ENCODE measurements at places on chromosomes 13 and 19.

DNA sequence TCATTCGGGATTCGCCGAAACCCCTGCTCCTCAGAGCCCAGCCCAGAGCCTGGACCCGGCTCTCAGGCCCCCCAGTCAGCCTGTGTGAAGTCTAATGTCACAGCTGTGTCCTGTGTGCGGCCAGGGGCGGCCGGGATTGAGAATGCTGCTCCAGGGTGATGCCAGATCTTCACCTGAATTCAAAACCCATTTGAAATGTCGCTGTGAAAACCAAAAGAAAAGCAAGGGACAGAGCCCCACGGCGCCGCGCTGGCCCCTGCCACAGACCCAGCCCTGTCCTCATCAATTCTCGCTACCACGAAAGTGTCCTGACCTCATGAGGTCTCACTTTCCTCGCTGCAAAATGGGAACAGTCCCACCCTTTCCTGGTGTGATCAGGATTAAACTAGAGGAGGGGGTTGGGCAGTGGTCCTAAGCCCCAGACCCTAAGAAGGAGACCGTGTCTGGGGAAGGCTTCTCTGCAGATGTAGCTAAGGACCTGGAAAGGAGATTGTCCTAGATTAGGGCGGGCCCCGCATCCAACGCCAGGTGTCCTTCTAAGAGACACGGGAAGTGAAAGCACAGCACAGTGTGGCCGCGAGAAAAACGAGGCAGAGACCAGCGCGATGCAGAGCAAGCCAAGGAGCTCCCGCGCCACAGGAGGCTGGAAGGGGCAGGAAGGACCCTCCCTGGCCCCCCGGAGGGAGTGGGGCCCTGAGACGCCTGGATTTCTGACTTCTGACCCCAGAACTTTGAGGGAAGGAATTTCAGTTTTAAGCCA, 34.0 kb upstream of the SPACA7 start:
- DNase-seq, result no peak

GRCh38 chr13:75308222-75308621, 173.7 kb downstream of the TBC1D4 start:
- no peak for DNase-seq

GRCh38 chr19:7740682-7741054, 6.7 kb downstream of the CD209 start:
- no peak for DNase-seq

DNA sequence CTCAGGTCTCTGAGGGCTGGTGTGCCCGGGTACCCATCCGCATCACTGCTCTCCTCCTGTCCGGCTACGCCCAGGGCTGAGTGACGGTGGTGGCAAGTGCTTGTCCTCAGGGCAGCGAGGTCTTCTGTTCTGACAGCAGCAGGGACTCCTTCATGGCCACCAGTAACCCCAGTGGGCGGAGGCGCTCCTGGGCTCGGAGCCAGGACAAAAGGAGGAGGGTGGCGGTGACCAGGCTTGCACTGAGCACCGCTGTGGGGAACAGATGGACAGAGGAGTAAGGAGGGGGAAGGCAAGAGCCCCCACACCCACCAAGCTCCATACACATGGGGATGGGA, 5.8 kb downstream of the CD320 start:
- no peak for DNase-seq

DNA sequence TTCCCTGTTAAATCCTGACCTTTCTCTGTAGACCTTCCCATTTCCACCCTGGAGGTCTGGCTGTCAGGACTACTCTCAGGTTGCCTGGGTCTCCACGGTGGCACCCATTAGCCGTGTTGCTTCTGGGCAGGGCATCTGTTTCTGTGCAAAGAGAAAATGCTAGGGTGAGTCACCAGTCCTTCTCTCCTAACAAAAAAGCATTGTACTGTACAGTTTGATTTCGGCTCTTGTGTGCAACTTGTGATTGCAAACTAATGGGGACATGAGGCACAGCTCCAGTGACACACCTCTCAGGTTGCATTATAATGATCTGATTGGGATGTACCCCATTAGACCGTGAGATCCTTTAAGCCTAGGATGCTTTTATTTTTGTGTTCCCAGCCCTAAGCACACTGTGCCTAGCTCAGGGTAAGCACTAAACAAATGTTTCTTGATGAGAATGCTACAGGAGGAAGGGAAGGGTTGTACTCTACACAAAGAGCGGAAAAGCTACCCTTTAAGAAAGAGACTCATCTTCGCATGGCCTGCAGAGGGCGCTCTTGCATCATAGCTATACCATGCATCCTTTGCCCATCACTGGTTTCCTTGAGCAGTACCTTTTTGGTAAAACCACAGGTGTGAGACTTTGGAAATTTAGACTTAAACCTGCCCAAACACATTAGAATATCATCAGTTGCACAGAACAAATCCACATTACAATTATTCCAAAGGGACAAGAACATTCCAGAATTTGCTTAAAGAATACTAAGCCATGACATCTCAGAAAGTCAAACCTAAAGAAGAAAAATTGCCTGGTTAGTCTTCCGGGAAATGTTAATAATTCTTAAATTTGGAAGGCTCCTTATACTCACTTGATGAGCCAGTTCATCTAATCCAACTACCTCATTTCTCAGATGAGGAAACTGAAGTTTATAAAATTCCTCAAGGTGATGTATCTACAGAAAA, 20.3 kb upstream of the TRIM13 start:
- peak; percentile 65 for DNase-seq

GRCh38 chr13:75636436-75637180, 478 bp downstream of the LMO7 start:
- DNase-seq, result peak; percentile 61

DNA sequence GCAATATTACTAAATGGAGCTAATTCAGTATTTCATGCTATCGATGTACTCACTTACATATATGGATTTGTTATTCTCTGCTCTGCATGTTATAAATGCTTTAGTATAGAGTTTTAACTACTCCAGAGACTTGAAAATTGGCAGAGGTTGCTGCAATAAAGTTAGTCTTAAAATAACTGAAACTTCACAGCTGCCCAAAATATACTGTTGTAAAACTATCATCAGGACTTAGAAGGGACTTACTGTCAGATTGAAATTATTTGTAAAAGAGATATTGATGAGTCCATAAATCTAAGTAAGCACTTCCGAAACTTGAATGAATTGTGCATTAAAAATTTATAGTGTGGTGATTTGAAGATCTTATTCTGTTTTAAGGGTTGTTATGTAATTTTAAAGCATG, 1178.2 kb upstream of the PCDH20 start:
- DNase-seq, result no peak

GRCh38 chr19:10219678-10220077, 11.5 kb downstream of the S1PR2 start:
- DNase-seq, result peak; percentile 80

DNA sequence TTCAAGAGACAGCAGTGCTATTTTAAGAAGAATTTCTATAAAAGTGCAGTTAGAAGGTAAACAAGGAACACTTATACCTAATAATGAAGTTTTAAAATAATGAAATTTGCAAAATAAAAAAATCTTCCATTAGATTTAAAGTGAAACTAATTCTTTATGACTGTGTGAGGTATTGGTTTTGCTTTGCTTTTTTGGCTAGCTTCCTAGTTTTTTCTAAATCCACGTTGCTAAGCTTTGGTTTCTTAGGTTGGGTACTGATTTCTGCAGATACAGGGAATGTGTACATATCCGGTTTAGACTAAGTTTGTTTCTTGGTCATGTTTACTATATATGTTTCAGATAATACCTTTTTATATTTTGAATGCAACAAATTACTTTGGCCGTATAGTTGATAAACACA, 59.8 kb downstream of the SLC7A9 start:
- no peak for DNase-seq

DNA sequence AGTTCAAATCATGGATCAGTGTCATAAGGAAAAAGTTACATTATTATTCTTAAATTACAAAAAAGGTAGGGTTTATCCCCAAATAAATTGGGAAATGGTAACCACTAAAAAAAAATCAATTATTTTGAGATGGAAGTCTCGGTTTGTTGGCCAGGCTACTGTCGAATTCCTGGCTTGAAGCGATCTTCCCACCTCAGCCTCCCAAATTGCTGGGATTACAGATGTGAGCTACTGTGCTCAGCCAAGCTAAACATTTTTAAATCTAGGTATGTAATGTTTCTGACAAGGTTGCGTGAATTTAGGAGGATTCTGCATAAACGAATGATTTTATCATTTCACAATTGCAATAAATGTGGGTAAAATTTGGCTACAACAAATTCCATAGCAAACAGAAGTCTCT, 2.0 kb downstream of the NAA16 start:
- DNase-seq, result no peak

GRCh38 chr13:77429320-77430142, 102.6 kb upstream of the MYCBP2 start:
- DNase-seq, result no peak

DNA sequence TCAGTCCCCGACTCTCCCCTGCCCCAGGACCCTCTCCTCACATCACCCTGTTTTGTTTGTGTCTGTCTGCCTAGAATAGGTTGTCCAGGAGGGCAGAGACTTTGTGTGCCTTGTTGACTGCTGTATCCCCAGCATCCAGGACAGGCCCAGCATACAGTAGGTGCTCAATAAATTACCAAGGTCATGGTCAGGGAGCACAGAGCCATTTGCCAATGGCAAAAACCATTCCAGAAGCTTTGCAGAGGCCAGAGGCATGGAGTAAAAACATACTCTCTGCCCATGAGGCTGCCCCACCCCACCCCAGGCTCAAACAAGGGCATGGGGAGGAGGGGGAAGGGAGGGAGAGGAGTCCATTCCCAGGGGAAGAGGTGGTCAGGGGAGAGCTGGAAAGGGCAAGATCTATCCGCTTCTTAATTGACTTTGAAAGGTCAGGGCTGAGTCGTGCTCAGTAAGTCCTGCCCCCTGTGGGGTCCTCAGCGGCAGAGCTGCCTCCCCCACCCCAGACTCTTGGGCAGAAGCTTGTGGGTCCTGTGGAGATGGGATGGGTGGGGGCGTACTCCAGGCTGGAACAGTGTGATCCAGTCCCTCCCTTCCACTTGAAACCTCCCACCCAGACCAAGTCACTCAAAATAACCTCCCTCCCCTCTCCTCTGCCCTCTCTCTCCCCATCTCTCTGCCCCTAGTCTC, 4.4 kb downstream of the GPR4 start:
- no peak for DNase-seq

- no peak for DNase-seq
These were observed 63.7 kb downstream of the SPATA13 start for GRCh38 chr13:24224232-24224680.

- DNase-seq, result no peak
These were observed 684.7 kb upstream of the SLITRK5 start for GRCh38 chr13:86986448-86986847.

GRCh38 chr13:112890316-112891145, 78.5 kb upstream of the MCF2L start:
- DNase-seq, result no peak

DNA sequence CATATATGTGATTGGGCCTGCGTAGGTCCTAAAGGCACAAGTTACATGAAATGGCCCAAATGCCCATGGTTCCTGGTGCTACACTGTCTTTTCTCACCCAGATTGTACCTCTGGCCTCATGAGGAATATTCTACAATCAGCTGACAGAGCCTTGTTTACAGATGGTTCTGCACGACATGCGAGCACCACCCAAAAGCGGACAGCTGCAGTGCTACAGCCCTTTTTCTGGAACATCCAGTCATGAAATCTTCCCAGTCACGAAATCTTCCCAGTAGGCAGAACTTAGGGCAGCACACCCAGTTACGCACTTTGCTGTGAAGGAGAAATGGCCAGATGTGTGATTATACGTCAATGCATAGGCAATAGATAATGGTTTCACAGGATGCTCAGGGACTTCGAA, 7.7 kb upstream of the ELF1 start:
- no peak for DNase-seq

GRCh38 chr13:97521726-97522125, 87.8 kb downstream of the RAP2A start:
- DNase-seq, result no peak

GRCh38 chr13:41611385-41611784, 154.0 kb downstream of the RGCC start:
- no peak for DNase-seq

DNA sequence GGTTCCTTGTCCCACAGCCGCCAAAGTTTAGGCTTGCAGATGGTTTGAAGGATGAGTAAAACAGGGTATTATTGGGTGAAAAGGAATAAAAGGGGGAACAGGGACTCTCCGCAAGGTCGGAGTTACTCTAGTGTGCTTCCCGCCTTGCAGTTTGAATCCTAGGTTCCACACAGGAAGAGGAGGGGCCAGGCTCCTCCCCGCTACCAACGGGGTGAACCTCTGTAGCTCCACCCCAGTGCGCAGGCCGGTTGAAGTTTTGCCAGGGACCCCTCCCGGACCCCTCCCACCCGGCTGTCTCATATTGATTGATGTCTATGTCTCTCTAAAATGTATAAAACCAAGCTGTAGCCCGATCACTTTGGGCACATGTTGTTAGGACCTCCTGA, 11.6 kb upstream of the GTF2F2 start:
- peak; percentile 28 for DNase-seq

- DNase-seq, result no peak
These were observed 42.3 kb downstream of the ZNF611 start for GRCh38 chr19:52692431-52693008.

DNA sequence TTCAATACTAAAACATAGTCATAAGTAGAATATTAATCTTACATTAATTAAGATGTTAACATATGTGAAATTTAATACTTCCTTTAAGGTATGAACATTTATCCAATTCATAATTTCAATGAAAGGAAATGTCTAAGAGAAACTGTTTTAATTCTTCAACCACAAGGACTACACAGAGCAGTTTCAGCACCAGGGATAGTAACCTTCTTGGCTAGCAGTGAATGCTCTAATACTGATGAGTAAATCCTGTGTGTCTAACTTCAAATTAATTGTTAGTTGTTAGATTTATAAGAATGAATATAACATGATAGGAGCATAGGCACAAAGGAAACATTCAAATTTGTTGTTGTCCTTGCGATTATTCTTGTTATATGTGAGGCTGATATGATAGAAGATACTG, 15.6 kb upstream of the NBEA start:
- DNase-seq, result no peak

- no peak for DNase-seq
These were observed 12.4 kb upstream of the RANBP3 start for GRCh38 chr19:5990289-5990797.

DNA sequence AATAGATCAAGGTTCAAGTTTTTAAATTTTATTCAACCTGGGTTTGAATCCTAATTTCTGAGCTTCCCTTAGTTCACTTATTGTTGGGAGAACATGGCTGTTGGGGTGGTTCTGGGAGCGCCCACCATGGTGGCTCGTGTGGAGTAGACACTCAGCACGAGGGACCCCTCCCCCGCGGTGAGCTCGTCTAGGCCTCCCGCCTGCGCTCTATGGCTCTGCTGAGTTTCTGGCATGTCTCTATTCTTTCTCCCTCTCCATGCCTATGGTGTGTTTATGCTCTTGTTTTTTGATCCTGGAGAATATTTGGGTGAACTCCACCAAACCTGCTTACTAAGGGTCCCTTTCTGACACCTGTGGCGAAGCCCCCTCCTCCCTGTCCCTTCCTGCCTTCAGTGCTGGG, 1.6 kb upstream of the EPN1 start:
- DNase-seq, result no peak

Measured in CD4-positive, alpha-beta T cell (primary cell).